ENCODE measurements at places on chromosomes 5 and 9.

GRCh38 chr9:8096091-8096490, 296.5 kb upstream of the DMAC1 start:
- DNase-seq = no peak

- no peak for DNase-seq
Observed at GRCh38 chr5:112847306-112847705, 13.8 kb upstream of the SRP19 start.

DNA sequence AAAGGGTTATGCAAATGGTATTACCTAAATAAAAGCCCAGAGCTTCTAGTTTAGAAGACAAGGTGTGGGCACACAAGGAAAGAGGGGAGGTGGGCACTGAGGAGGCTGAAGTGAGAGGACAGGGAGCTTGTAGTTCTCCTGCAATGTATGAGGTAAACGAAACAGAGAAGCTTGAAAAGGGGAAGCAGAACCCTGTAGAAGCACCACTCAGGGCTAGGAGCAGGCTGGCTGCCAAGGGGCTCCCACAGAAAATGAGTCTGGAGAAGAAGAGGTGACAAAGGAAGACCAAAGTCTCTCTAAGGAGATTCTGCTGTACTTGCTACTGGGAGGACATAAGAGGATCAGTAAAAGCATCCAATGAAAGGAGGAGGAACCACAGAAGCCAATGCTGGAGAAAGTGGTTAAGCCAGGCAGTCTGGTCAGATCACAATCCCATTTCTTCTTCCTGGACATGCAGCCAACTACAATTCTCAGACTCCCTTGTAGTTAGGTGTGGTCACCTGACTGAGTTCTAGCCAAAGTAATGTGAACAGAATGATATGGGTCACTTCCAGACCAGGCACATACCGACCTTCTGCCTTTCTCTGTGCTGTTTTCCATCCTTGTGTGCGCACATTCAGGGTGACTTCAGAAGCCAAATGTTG, 174.5 kb upstream of the MAP3K1 start:
- DNase-seq = no peak

DNA sequence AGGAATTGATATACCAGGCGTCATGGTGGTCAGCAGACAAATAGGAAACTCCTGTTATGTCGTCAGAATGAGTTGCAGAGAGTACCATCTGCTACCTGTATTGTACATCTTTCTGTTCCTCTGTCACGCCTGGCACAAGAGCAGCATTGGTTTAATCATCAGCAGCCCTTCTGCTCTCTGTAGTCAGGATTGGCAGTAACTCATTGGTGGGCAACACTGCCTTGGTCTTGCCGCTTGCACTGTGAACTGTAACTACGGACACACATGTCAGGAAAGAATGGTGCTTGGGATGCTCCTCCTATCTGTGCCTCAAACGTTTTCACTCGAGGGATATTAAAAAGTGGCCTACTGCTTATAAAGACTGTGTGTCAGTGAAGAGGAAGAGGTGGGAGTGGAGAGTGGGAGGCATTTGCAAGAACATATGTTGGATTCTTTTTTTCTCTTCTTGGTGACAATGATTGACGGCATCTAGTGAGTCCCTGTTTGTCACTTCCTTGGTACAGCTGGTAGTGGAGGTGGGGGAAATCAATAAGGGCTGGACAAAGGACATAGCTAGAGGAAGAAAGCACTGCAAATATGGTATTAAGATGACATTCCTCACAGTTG, 76.6 kb downstream of the F2RL2 start:
- DNase-seq = no peak

DNA sequence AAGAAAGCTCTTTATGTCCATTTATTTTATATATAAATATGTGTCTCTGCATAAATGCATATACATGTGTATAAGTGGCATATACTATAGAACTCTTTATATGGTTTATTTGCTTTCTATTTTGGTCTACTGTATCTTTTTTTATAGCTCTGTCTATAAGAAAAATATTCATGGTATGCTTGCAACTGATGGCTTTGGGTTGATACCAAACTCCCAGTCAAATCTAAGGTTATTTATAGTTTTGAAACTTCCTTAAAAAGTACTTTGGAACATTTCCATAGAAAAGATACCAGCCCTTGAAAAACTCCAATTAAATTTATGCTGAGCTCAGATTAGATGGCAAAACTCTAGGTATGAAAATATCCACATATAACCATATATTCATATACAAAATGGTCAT, 120.0 kb upstream of the KLF9 start:
- DNase-seq = no peak

DNA sequence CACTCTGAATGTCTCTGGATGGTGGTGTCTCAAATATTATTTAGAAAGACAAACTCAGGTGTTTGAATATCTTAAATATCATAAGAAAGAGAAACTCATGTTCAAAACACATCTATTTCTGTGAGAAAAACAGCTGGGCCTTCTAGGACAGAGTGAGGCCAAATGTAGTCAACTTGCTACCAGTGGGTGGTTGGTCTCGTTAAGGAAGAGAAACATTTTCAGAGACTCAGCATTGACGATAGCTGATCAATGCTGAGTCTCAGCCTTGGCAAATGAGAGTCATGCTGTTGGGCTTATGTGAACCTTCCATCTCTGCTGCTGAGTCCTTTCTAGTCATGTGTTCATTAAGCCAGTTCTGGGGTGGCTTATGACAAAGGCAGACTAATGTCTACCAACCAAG, 418.0 kb downstream of the CETN3 start:
- no peak for DNase-seq

- DNase-seq = no peak
Observed at GRCh38 chr5:160333721-160334120, 21.4 kb upstream of the CCNJL start.

GRCh38 chr5:159343295-159344094, 13.2 kb upstream of the IL12B start:
- DNase-seq = no peak

DNA sequence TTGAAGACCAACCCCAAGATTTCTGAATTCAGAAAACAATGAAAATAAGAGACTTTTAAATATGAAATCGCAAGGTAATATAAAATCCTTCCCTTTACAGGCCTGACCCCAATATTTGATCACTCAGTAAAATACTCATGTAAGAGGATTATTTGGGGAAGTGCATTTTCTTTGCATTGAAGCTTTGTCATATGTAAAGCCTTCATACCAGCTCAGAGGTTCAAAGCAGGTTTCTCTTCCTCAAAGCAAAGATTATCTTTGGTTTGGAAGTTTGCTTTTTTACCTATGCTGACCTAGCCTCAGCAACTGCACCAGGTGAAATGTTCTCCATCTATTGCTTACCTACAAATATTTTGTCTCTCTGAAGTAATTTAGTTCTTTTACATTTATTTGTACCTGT, 106.5 kb upstream of the PARP8 start:
- no peak for DNase-seq

GRCh38 chr5:74763504-74763903, 3.4 kb downstream of the GFM2 start:
- DNase-seq = no peak

GRCh38 chr5:56152437-56152836, 80.7 kb downstream of the ANKRD55 start:
- DNase-seq = no peak

DNA sequence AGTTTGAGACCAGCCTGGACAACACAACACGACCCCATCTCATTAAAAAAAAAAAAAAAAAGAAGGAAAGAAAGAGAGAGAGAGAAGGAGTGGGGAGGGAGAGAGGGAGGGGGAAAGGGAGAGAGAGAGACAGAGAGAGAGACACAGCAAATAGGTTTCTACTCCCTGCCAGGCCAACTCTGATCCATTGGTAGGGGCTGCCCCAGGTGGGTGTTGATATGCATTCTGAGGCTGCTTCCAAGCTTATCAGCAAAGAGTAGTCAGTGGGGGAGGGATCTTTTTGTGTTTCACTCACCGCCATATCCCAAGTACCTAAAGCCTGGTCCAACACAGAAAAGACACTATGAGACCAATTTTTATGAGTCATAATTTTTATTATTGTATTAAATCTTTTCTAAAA, 57.0 kb upstream of the SAP30L start:
- no peak for DNase-seq

- DNase-seq = no peak
Observed at GRCh38 chr9:121972501-121972981, 120.6 kb downstream of the TTLL11 start.

GRCh38 chr9:109467936-109468335, 30.2 kb downstream of the PTPN3 start:
- DNase-seq = no peak

DNA sequence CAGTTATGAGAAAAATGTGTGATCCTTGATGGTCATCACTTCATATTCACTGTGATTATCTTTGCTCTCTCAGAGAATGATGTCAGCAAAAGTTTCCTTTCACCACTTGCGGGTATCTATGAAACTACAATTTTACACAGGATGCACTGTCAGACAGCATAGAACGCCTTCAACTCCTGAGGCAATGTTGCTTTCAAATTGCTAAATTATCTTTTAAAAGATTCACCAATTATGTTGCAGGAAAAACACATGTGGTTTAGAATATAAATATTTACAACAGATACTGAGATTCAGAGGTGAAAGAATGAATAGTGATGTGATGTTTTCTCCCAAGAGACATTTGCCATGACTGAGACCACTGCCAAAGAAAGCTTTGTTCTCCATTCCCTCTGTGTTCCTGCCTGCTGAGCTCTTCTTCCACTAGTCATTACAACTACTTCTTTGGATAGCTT, 879.8 kb upstream of the DMAC1 start:
- no peak for DNase-seq

DNA sequence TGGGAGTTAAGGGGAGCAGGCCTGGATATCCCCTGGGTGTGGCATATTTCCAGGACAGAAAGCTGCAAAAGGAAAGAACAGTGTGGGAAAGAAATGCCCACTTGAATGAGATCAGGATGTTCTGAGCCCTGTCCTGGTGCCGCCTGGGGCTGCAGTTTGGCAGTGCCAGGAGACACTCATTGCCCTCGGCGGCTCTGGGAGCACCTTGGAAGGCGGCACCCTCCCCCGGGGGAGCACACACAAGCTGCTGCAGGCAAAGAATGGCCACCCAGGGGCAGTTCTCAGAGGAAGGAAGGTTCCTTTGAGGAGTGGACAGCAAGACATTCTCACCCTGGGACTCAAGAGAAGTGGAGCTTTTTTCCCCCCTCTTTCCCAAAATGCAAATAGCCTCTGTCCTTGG, 305.3 kb downstream of the NTRK2 start:
- DNase-seq = no peak

DNA sequence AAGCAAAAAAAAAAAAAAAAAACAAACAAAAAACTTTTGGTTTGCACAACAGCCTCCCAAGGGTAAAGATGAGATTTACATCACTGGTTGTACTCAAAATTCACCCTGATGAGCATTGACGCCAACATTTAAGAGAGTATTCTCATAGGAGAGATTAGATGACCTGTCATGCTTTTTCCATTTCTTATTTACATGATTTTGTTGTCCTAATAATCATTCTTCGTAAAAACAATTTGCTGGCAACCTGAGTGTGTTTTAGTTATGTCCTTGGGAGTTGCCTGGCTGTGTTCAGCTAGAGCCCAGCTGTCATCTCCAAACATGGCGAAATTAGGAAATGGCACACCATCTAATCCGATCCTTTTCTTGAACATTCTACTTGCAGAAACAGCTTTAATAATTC, 186.4 kb upstream of the MRPS30 start:
- no peak for DNase-seq

DNA sequence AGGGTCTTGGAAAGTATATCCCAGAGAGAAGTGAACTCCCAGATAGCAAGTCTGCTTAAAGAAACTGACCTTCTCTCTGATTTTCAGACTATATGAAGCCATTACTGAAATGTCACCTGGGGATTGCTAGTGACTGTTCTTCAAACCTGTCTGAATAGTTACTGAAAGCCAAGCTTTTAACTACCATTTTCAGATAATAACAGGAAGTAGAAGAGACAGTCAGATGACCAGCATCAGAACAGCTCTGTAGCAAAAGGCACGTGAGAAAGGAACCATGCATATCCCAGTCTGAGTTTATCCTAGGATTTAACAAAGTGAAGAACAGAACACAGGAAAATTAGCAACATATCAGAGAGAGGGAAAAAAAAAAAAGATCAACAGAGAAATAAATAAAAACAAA, 74.9 kb upstream of the SELENOP start:
- no peak for DNase-seq

GRCh38 chr9:114973216-114973615, 42.8 kb upstream of the TNFSF8 start:
- no peak for DNase-seq

GRCh38 chr5:94903726-94904125, 285.3 kb downstream of the SLF1 start:
- DNase-seq = no peak

DNA sequence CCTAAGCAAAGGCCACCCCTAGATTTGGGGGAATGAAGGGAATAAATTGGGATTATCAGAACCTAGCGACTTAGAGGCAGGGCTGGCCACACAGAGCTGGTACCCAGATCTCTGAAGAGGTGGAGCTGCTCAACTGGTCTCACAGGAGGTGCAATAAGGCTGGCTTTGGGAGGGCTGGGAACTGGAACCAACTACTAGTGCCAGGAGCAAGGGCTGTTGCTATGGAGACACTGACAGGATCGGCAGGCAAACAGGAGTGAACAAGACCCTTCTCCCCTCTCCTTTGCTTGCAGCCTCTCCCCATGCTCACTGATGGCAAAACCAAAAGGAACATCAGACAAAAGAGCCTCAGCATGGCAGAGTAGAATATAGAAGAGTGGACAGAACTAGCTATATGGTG, 17.0 kb upstream of the WHRN start:
- no peak for DNase-seq

DNA sequence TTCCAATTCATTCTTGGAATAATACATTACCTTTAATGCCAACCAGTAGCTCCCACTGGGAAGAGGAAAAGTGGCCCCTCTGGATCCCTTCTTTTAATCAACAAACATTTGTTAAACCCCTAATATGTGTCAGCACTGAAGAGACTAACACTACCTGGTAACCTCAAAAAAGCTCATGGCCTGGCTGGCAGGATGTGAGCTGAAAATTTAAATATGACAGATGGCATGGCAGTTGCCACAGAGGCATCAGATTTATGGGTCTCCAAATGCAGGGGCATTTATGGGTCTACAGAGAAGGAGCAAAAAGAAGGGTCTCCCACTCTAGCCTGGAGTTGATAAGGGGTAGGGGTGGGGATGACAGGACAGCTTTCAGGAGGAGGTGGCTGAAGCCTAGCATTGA, 12.5 kb downstream of the DNAH5 start:
- no peak for DNase-seq

GRCh38 chr5:150780816-150781221, 2.3 kb downstream of the SMIM3 start:
- no peak for DNase-seq

DNA sequence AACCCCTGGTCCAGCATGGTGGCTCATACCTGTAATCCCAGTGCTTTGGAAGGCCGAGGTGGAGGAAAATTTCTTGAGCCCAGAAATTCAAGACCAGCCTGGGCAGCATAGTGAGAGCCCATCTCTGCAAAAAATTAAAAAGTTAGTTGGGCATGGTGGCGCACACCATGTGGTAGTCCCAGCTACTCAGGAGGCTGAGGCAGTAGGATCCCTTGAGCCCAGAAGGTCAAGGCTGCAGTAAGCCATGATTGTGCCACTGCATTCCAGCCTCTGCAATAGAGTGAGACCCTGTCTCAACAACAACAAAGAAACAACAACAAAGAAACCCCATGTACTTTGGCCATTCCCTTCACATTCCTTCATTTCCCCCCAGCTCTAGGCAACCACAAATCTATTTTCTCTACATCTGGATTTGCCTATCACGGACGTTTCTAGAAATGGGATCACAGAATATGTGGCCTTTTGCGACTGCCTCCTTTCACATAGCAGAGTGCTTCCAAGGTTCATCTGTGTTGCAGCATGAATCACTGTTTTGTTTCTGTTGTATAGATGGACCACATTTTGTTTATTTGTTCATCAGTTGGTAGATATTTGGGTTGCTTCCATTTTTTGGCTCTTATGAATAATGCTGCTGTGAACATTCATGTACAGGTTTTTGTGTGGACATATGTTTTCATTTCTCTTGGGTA, 17.9 kb downstream of the MIGA2 start:
- DNase-seq = no peak
